ENCODE measurements at places on chromosomes 5 and 9.

DNA sequence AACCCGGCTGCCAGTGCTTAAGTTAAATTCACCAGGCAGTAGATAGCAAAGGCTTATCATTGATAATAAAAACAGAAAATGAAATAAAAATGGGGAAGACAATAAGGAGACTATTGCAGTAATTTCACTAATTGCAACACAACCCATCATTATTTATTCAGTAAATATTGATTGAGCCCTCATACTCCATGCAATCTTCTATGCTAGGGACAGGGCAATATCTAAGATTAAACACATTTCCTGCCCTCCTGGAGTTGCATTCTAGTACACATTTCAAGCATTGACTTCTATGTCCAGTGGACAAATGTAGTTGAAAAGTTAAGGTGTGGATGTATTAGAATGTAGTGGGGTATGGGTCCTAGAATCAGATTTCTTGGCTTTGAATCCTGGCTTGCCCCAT, 12.8 kb downstream of the MEGF10 start:
- no peak for DNase-seq

DNA sequence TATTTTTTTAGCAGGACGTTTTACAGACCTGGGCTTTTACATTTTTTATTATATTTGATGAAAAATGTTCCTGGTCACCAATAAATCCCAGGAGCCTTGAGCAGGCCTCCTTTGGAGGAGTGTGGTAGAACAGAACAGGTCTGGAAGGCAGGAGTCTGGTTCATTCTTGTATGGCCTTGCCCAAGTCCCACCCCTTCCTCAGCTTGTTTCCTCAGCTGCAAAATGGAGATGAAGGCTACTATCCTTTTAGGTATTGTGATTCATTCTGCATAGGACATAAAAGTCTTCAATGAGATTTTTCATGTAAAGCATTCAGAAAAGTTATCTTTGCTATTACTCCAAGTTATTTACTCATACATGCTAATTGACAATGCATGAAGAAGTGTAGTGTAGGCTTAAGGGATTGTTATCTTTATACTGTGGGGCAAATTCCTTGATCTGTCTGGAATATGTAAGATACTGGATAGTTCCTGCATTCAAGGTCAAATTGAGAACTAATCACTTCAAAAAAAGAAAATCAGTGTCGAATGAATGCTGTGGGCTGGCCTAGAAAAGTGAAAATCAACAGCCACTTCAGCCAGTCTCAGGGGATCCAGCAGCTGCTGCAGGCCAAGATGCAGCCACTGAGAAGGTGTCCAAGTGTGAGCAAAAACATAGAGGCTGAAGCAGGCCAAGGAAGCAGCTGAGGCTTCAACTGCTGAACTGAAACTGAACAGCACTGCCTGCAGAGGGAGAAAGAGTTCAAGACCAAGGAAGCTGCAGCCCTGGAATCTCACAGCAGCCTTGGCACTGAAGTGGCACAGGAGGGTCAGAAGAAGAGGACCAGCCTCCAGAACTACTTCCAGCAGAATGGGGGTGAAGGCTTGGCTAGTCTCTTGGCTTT, 15.5 kb upstream of the SLC36A3 start:
- no peak for DNase-seq

GRCh38 chr9:37914154-37914551, 10.2 kb upstream of the SLC25A51 start:
- DNase-seq = no peak

DNA sequence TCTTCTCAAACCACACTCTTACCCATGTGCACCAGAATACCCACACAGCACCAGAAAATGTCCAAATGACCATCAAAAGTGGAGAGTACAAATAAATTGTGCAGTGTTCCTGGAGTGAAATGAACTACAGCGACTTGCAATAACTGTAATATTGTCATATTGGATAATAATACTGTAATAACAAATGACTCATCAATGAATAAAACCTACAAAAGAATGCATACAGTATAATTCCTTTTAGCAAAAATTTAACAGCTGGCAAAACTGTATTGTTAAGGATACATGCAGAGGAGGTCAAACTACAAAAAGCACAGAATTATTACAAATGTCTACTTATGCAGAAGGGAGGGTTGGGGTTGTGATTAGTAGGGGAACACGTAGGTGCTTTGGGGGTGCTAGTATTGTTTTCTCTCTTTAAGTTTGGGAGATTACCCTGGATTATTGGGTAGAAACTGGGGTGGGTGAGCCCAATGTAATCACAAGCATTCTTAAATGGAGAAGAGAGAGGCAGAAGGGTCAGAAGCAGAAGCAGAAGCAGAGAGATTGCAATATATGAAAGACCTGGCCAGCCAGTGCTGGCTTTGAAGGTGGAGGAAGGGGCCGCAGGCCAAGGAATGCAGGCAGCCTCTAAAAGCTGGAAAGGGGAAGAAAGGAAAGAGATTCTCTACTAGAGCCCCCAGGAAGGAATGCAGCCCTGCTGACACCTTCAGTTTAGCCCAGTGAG, 21.8 kb downstream of the IRF1 start:
- DNase-seq = no peak

GRCh38 chr5:23884405-23885031, 377.1 kb downstream of the PRDM9 start:
- no peak for DNase-seq

- DNase-seq = peak; percentile 67
Observed at GRCh38 chr5:96344678-96345577, 88.1 kb downstream of the PCSK1 start.

DNA sequence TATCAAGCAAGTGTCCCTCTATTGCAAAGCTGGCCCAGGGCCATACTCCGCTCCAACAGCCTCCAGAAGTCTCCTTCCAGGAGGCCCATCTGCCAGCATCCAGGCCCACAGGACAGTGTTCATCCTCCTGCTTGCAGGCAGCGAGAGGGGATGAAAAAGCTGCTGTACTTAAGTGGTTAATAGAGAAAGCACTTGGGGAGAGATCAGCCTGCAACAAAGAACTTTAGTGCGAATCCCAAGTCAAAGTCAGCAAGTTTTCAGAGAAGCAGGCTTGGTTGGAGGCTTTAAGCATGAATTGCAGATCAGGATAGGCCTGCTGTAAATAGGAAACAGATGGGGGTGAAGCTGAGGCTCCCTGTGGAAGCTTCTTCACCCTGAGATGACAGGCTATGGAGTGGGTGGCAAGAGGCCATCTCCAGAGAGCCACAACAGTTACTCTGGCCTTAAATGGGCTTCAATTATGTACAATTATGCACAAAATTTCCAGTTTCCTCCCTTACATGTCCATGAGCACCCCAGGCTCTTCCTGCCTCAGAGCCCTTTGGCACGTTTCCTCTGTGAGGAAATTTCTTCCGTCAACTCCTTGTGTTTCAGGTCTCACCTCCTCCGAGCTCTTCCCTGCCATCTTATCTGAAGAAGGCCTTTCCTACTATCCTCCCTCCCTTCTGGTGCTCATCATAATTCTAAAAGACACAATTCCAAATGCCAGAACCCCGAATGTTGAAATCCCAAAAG, 98.0 kb upstream of the NR3C1 start:
- DNase-seq = no peak

GRCh38 chr5:147804334-147804733, 21.8 kb upstream of the JAKMIP2 start:
- no peak for DNase-seq

DNA sequence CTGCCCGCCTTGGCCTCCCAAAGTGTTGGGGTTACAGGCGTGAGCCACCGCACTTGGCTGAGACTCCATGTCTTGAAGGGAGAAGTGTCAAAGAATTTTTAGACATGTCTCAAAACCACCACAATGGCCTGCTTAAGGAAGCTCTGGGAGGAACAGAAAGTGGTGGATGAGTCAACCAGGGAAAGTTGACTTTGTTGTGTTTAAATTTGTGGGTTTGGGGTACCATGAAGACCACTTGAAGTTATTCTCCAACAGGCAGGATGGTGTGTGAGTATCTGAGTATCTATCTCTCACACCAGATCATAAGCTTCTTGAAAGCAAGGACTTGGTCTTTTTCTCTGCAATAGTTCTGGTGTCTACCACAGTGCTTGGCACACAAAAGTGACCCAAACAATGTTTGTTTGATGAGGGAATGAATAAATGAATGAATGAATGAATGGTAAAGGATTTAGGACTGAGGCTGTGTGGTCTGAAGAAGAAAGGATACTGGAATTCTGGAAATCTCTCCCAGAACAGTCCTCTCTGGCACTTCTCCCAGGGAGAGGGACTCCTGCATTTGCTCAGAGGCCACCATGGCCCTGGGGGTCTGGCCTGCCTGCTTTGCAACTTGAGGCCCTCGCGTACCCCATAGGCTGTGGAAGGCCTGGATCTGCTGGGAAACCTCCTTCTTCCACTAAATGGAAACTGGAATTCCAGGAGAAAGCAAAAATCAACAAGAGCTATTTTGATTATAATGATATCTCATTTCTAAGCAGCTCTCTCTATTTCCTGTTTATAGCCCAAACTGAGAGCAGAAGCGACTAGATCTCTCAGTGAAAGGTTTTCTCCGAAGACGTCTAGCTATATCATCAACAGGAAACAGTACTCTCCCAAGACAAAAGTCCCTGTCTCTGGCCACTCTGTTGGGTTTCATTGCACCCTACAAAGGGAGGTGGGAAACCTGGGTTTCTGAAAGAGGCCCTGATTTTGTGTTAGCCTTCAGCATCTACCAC, 187.9 kb downstream of the PALM2AKAP2 start:
- DNase-seq = peak; percentile 92

DNA sequence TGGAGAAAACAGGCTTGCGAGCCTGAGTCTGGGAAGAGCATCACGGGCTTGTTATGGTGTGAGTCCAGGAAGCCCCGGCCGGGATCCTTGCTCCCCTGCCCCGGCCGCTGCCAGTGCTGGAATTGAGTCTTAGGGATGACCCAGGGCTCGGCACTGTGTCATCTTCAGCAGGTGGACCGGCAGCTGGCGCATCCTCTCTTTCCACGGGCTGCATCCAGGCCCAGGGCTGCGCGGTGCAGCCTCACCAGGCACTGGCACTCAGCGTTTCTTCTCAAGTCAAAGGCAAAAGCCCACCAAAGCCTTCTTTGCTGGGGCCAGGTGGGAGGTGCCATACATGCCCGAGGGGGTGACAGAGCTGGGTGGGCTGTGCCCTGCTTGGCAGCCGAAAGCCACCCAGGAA, 46.6 kb downstream of the COL5A1 start:
- DNase-seq = no peak

GRCh38 chr5:96288166-96288844, 144.7 kb downstream of the PCSK1 start:
- no peak for DNase-seq

- no peak for DNase-seq
Observed at GRCh38 chr9:127613583-127613954, 1.5 kb downstream of the STXBP1 start.

DNA sequence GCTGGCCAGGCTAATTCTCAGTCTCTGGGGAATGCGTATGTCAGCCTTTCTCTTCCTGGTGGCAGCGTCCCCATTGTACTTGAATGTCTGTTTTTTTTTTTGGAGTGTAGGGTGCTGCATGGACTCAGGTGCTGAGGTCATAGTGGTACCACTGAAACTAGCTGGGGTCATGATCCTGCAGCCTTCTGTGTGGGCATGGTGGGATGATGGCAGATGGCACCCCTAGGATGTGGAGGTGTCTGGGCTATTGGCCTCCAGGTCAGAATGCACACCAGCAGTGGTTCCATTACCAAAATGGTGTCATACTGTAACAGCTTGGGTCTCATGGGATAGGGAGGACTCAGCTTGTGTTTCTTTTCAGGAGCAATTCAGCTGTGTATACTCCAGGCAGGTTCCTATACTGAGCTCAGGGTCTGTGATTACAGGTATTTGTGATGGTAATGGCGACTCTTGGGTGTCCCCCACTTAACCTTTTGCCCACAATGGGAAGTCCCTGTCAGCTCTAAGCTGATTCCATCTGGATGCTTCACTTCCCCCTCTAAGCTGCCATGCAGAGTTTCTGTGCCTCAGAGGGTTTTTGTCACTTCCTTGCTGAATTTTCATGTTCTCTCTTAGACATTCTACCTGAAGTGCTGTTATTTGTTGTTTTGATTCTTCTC, 17.9 kb downstream of the HSD17B4 start:
- peak; percentile 36 for DNase-seq

- DNase-seq = no peak
Observed at GRCh38 chr5:168714046-168714445, 134.9 kb upstream of the PANK3 start.

GRCh38 chr5:138565100-138565821, 9.9 kb downstream of the HSPA9 start:
- no peak for DNase-seq

DNA sequence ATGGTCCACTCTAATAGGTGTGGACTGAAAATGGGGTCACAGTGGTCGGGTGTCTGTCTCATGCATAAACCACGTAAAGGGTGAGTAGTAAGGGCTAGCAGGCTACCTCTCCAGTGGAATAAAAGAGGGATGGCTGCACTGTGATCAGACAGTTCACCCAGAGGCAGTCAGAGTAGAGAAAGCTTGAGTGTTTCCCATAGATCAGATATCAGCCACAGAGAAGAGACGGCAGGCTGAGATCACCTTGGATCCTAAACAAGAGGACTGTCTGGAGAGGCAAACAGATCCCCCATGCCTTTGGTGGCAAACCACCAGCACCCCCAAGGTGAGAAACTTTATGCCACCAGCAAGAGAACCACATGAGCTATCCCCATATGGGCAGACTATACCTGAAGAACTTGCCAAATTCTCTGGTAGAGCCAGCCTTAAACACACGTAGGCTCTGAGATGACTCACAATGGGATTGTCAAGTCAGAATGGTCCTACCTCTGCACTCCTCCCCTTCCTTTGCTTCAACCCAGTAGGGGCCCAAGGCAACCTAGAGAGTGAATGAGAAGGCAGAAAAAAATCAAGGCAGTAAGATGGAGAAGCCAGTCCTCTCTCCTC, 205.2 kb upstream of the MAP3K1 start:
- DNase-seq = no peak

GRCh38 chr9:6330958-6331634, 2.9 kb downstream of the TPD52L3 start:
- DNase-seq = no peak

DNA sequence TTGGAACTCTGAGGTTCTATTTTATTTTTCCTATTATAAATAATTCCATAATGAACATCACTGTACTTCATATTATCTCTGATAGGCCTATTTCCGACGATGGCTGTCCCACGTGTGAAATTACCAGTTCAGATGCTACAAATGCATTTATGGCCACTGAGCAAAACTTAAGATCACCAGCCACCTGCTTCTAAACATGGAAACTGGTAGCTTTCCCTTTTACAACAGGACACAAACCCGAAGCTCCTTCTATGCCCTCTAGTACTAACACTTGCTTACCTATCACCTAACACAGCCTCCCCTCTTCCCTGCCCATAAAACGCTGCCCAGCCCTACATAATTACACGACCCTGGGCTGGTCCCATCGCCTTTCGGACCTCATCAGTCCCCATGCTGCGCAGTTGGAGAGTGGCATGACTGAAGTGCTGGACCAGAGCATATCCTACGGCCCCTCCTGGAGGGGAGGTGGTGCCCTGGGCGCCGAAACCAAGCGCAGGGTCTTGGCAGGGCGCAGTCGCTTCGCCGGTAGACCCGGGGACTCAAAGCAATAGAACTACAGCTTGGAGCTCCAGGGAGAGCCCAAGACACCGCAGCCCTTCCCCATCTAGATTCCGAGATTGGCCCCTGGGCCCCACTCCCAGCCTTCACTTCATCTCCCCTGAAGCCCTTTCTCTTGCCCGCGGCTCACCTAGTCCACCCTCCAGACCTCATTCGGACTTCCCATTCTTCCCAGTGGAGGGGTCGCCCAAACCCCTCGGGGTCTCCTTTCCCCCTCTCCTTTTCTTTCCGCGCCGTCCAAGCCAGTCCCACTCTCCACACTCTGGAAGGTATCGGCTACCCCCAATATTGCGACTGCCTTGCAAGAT, 1.0 kb upstream of the SAP30L start:
- no peak for DNase-seq

Measured in GM12864 (cell line).